ENCODE measurements at places on chromosomes 6 and 20.

DNA sequence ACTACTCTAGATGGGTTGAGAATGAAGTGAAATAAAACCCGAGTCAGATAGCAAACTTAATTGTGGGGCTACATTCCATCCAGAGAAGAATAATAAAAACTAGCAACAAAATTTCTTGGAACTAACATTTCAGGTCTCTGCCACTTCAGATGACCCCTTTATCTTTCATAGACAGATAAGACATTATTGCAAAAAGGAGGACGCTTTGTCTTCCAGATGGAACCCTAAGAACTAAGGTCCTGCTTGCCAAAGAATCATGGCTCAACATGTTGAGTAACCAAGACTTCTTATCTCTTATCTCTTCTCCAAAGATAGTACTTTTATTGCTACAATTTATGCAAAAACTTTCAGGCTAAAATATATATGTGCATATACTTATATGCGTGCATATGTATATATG is 221.1 kb upstream of the PREP start:
- no peak for DNase-seq

DNA sequence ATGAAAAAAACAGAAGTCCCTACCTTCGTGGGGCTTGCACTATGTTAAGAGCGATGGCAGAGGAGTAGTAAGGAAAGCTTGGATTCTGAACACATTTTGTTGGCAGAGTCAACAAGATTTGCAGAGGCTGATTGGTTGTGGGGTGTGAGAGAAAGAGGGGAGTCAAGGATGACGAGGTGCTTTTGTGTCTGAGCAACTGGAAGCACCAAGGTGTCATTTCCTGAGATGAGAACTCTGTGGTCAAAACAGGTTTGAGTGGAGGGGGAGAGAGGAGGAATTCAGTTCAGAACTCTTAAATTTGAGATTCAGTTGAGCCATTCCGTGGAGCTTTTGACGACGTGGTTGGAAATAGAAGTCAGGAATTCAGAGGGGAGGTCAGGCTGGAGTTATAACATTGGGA is 3.5 kb downstream of the OCSTAMP start:
- no peak for DNase-seq

DNA sequence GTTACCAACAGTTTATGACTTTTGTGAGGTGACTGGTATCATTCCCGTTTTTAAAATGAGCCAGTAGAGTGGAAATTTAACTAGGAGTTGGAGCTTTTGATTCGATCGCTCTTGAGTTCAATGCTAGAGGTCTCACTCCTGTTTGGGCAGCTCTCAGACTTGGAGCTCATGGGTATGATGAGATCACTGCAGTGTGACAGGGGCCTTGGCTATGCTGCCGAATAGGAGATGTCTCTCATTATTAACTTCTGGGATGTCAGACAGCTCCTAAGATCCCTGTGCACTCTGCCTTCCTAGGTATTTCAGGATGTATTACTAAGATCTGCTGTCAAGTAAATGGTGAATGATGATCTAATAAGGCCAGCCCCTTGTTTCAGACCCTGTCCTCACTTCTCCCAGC is 20.4 kb downstream of the AKAP12 start:
- DNase-seq, result no peak

- no peak for DNase-seq
These were observed 33.9 kb downstream of the DSE start for GRCh38 chr6:116404696-116405095.

GRCh38 chr6:132482581-132482980 is 30.3 kb downstream of the STX7 start:
- no peak for DNase-seq

DNA sequence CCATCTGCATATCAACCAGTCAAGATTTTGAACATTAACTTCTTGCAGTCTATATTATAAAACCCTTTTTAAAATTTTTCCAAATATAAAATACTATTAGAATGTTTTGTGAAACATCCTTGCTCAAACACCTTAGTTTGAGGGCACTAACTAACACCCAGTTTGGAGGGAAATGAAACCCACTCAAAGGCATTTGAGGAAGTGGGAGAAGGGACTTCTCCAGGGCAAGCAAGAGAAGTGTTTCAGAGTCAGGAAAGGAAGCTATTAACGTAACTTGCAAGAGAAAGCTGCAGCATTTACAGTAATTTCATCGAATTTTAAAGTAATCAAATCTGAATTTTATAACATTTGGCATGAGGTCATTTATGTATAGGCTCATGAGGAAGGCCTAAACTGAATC is 21.3 kb downstream of the MTFR2 start:
- DNase-seq, result no peak

- DNase-seq, result no peak
These were observed 29.1 kb upstream of the ECI2 start for GRCh38 chr6:4164456-4164855.

GRCh38 chr6:20400456-20401204 is 1.0 kb upstream of the E2F3 start:
- DNase-seq, result no peak

DNA sequence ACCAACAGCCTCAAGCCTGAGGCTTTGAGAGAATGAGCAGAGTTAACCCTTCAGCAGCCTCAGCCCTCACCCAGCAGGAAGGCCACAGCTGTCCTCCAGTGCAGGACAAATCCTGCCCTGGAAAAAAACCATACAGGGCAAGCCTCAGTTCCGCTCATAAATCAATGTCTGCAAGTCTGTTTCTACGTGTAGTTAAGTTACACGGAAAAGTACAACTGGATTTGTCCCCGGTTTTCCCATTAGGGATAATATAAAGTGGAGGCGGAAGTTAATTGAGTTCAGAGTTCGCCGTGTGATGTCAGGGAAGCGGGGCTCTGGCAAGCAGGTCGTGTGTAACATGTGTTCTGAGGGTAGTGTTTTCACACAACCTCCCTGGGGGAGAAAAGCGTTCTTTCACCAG is 44.2 kb upstream of the EYA2 start:
- no peak for DNase-seq

GRCh38 chr6:15330174-15330944 is 84.5 kb downstream of the JARID2 start:
- DNase-seq, result no peak

DNA sequence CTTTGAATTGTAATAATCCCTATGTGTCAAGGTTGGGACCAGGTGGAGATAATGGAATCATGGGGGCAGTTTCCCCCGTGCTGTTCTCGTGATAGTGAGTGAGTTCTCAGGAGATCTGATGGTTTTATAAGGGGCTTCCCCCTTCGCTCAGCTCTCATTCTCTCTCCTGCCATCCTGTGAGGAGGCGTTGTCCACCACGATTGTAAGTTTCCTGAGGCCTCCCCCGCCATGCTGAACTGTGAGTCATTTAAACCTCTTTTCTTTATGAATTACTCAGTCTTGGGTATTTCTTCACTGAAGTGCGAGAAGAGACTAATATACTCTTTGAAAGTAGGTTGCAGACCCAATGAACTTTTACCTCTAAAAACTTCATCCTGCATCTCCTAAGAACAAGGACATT is 39.2 kb upstream of the KCNG1 start:
- no peak for DNase-seq

DNA sequence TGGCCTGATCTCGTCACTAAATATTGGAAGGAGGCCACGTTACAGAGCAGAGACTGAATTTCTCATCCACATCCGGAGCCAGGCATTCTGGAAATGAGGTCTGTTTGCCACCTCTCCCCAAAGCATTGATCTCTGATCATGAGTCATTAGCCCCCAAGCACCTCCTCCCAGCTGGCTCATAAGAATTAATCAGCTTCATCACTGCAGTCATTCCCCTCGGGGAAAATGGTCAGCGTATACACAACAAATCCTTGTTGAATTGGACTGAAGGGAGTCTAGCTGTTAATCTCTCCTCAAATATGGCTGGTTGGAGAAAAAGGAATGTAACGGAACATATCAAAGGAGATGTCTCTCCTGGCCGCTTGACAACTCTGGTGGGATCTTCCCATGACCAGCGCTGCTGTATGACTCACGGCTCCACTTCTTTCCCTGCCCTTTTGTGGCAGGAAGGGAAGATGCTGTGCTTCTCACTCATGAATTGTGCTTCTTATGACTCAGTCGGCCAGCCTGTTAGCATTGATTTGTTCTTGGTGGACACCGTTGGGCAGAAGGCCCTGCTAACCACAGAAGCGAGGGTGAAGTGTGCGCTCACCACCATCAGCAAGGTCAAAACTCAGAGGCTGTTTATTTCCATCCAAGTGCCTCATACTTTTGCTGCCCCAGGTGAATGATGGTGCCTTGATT is 76.7 kb downstream of the RNF182 start:
- no peak for DNase-seq

DNA sequence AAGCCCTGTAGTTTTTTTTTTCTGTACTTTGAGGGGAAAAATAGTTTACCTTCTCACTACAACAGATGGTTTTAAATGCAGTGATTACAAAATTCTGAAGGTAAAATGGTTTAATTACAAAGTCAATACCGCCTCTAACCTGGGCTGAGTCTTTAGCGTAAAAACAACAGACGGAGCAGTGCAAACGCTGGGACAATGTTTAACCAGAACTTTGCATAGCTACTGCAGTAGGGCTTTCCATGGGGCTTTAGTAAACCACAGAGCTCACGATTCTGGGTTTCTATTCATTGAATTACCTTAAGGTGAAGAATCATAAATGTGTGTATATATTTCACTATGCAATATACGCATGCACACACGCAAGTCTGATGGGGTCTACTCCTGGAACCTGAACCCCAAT is 77.9 kb downstream of the RFX6 start:
- DNase-seq, result no peak

DNA sequence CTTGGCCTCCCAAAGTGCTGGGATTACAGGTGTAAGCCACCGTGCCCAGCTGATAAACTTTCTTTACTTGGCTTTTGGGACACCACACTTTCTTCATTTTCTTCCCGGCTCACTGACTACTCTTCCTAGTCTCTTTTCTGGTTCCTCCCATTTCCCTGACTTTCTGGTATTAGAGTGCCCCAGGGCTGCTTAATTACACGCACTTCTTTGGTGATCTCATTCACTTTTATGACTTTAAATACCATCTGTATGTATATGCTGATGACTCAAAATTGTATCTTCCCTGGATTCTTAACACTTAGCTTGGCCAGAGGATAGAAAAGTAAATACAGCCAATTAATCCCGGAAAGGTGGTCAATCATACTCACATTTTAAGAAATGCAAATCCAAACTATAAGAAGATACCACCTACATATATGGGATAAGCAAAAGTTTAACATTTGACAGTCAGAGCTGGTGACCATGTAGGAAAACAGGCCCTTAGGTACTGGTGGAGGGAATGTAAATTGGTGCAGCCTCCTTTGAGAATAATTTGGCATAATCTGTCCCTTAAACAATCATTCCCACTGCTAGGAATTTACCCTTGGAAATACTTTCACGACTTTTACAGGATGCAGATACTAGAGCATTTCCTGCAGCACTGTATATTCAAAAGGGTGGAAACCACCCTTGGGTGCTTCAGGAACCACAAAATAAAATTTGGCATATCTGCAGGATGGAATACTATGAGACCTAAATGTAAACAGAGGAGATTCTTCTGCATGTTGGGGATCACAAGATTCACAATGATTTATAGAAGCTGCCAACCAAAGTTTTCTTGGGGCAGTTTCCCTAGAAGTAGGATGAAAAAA is 9.4 kb upstream of the NANP start:
- no peak for DNase-seq

- no peak for DNase-seq
These were observed 36.0 kb upstream of the PLN start for GRCh38 chr6:118511930-118512715.

DNA sequence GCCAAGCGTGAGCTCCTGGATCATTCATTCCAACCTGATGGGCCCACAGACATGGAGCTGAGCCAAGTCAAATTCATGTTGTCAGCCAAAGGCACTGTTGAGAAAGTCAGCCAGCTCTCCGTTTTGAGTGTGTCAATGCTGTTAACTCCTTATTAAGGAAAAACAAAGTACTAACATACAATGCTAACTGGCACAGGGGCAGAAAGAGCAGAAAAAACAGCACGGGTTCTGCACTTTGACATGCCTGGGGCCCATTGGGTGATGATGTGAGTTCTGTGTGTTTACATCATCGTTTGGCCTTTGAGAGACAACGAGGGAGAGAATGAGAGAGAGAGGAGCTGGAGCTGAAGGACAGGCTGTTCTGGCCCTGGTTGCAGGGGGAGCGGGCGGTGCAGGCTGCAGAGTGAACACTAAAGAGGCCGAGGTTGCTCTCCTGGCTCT is 85.9 kb downstream of the SMOC2 start:
- DNase-seq, result peak; percentile 25

GRCh38 chr6:73768558-73768957 is 72.6 kb downstream of the CD109 start:
- no peak for DNase-seq

GRCh38 chr20:38168791-38169589 is 3.9 kb upstream of the TGM2 start:
- no peak for DNase-seq

GRCh38 chr6:89117211-89118108 is at the start of gene SRSF12:
Gene SRSF12, minus strand, starts transcription at chr6:89118071. Its CDS starts 184 bp downstream, at chr6:89117887.
- DNase-seq, result no peak

DNA sequence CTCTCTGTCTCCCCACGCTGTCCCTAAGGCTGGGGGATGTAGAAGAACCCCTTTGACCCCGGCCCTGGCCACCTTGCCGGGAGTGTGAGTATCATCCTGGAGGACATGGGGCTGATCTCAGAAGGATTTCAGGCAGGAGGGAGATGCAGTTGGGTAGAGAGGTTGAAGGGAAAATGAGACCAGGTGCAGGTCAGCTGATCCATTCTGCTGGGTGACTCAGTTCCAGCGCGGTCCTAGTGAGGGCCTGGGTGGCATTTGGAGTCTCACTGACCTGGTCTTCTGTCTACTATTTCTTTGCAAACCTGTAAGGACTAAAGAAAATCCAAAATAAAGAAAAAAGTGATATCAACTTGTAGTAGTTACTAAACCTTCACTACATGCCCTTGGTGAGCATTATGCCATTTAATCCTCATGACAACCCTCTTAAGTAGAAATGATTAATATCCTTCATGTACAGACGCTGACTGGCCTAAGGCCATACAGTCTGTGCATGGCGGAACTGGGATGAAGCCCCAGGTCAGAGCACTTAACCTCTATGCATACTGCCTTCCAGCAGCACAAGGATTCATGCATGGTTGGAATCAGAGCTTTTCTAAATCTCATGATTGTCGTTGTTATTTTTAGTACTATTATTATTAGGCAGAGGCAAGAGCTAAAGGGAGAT is 106.3 kb downstream of the ZDHHC14 start:
- no peak for DNase-seq

- DNase-seq, result no peak
These were observed 209.9 kb downstream of the LY86 start for GRCh38 chr6:6798448-6798860.
